Caudate nucleus (tissue), 63 donors: ENCODE measurements at places on chromosomes 7 and 10.
A peak's percentile ranks its signal among the peaks of the same experiment; 100 is the strongest.

DNA sequence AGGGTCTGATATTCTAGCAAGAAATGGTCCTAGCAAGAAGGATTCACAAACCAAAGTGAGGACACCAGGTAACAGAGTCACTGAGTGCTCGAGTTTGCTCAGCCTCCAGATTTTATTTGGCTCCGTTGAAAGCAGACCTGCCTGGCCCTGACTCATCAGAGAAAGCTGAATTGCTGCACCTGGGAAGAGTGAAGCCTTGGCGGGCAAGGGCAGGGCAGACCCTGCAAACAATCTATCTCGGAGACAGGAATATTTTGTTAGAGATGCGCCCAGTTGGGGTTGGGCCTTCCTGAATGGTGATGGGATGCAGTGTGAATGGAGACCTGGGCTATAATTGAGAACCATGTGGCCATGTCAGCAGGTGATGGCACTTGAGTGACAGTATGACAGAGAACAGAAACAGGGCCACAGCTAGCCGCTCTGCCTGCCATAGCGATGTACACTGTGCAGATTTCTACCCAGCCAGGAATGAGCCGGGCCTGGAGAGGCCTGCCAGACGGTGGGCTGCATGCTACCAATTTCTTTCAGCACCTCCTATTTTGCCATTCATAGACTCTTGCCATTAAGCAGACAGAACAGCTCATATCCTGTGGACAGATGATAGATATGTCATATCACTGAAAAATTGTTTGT lies 744.2 kb downstream of the LRMDA start:
- DNase-seq, result no peak

GRCh38 chr7:134996097-134996550 lies 9.8 kb downstream of the AGBL3 start:
- DNase-seq, result no peak

DNA sequence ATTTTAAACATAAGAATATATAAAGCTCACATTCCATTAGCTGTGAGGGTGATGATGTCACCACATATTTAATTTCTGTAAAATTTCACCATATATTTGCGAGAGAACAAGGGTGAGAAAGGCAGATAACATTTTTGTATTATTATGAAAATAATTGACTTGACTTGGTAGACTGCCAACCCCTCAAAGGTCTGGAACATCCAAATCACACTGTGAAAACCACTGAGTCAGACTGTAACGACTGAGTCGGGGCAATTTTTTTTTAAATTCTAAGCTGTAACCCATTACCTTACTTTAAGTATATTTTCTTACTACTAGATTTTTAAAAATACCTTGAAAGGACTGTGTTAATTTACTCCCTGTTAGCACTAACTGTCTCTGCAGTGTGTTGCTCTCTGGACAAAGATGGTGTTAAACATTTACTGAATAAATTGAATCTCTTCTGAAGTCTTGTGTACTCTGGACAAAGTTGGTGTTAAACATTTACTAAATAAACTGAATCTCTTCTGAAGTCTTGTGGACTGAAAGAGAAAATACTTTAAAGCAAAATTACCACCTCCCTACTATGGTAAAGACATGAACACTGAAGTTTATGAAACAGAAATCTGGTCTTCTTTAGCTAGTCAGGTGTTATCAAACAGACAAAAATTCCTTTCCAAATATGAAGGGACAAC lies 14.1 kb downstream of the PDZD8 start:
- no peak for DNase-seq

GRCh38 chr10:129483430-129484010 lies 16.5 kb downstream of the MGMT start:
- no peak for DNase-seq

DNA sequence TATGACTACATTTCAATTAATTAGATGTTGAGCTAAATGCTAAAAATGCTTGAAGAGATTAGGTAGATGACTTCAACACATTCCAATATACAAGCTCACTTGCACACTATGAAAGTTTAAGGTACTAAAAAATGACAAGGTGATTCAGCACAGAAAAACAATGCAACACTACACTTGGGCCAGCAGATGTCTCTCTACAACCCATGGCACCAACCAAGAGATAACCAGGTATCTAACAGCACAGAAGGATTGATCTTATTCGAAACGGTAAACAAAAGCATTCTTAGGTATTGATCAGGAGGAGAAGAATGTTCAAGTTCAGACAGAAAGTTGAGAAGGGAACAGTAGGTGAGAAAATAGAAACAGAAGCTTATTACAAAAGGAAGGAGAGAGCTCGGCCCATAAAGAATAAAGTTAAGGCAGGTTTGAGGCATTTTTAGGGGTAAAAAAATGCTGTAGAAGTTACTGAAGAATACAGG lies 248.2 kb upstream of the KLF14 start:
- DNase-seq, result no peak

- peak; percentile 39 for DNase-seq
Measured at GRCh38 chr10:70462349-70462984, 16.1 kb upstream of the PALD1 start.

GRCh38 chr10:19250546-19250945 lies 201.9 kb downstream of the MALRD1 start:
- no peak for DNase-seq

- DNase-seq, result no peak
Measured at GRCh38 chr10:114541081-114541796, 116.8 kb downstream of the ABLIM1 start.
